ENCODE measurements at places on chromosomes 16 and 17. TPM values are rescaled to one million over a fixed set of nuclear protein-coding genes. Genes with fewer than 3 reads are reported as not detected.

GRCh38 chr17:59842901-59843652 is 49.7 kb downstream of the TUBD1 start:
- peak; percentile 81 for DNase-seq

GRCh38 chr17:43875476-43876147 is 28.6 kb downstream of the CD300LG start:
- DNase-seq, result no peak

- no peak for DNase-seq
Observed at GRCh38 chr16:82055728-82056549, 20.9 kb downstream of the HSD17B2 start.

The MT1M gene
- total RNA-seq, result not detected

GRCh38 chr16:965487-965886 is 5.3 kb downstream of the LMF1 start:
- no peak for DNase-seq

GRCh38 chr17:63516910-63517824 is 6.0 kb upstream of the KCNH6 start:
- DNase-seq, result peak; percentile 73

The TBC1D26 gene
- total RNA-seq, result 0.68 TPM

The CCL17 gene
- 2.9 TPM for total RNA-seq

DNA sequence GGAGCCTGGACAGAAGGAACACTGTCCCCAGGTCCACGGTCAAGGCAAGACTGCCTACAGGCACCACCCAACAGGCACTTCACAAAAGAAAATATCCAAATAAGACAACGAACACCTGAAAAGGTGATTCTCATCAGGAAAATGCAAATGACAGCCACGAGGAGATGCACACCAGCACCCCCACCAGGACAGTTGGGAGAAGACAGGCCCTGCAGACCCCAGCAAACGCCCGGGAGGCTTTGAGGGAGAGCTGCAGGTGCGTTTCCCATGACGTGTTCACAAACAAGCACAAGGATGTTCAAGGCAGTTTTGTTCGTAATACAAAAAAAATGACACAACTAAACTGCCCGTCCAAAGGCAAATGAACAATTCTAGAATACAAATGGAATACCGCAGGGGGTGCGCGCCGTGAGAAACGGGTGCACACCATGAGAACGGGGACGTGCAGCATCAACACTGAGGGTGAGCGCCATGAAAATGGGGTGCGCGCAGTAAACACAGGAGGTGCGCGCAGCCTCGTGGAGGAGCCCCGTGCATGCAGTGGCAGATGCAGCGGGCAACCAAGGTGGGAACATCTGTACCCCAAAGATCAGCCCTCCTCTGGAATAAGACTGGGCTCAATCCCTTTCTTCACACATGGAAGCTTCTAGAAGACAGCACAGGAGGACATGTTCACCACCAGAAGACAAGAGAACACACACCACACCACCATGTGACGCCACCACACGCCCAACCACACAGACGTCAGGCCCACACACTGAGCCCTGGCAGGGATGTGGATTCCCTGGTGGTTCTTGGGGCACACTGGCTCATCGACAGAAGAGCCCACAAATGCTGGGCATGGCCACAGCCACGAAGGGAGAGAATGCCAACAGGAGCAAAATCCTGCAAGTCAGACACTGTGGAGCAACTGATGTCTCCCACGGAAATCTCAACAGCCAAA is 91.2 kb downstream of the ZNF778 start:
- DNase-seq, result peak; percentile 64

The CASKIN1 gene
- total RNA-seq, result 7.2 TPM

The ATP5PD gene
- 183 TPM for total RNA-seq

The TPSB2 gene
- not detected for total RNA-seq

- no peak for DNase-seq
Observed at GRCh38 chr17:80724775-80725266, 180.2 kb downstream of the RPTOR start.

The ACSM2A gene
- not detected for total RNA-seq

The SLC12A3 gene
- not detected for total RNA-seq

The TEX14 gene
- 0.31 TPM for total RNA-seq

The CCL2 gene
- not detected for total RNA-seq

GRCh38 chr16:25256695-25257469 is 763 bp downstream of the ZKSCAN2 start:
- peak; percentile 32 for DNase-seq

The SLC2A4 gene
- 0.25 TPM for total RNA-seq

The SPNS2 gene
- 0.95 TPM for total RNA-seq

- DNase-seq, result no peak
Observed at GRCh38 chr17:79690466-79690865, 40.3 kb upstream of the ENPP7 start.

- DNase-seq, result no peak
Observed at GRCh38 chr16:48616571-48616970, 6.6 kb upstream of the N4BP1 start.

DNA sequence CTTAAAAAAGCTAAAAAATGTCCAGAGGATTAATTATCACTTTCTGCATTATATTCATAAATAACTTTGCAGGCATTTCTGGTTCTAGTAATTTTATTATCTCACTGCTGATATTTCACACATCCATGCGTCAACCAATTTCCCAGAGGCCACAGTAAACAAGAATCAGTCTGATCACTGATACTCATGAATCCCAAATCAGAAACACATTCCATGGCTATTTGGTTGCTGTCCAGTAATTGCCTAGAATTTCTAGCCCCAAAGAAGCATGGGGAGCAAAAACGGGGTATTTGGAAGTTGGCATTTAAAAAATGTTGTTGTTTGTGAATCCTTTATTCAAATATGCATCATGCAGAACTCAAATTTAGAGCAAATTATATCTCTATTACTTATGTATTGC is 244.8 kb downstream of the CDH8 start:
- DNase-seq, result no peak

The HOXB6 gene
- not detected for total RNA-seq

DNA sequence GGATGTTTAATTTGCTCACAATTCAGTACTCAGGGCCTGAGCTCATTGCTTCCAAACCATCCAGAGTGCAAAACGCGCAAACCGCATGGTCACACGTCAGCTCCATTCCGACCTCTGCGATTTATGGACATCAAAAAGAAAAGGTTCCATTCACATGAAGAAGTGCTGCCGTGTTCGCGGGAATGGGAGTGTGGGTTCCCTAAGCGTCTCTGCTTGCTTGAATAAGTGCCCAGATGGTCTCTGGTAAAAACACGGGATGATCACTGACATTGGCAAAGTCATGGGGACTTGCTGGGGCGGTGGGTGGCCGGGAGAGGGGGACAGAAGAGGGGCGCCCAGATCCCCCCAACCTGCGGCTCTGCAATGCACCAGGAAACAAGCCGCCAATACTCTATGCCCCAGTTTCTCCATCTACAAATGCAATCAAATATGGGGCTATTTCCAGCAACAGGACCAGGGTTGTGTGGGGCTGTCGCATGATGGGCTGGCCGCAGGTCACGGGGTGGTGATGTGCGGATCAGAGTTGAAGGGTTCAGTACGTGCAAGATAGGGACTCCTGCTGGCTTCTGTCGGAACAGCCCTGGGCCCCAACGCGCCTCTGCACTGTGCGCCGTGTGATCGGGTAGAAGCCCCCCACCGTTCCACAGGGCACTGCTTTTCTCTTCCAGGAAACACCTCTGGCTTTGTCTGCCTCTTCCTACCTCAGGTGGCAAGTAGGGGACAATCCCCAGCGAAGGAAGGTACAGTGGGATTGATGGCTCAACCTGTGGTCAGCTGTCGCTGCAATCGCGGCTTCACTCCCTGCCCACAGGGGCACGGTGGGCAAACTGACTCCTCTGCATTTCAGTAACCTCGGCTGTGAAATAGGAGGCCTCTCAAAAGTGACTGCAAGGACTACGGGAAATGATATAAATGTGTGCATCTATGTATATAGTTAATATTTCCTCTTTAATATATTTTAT is 11.2 kb downstream of the FOXF1 start:
- DNase-seq, result no peak

The WFDC1 gene
- not detected for total RNA-seq

The PNMT gene
- total RNA-seq, result not detected

DNA sequence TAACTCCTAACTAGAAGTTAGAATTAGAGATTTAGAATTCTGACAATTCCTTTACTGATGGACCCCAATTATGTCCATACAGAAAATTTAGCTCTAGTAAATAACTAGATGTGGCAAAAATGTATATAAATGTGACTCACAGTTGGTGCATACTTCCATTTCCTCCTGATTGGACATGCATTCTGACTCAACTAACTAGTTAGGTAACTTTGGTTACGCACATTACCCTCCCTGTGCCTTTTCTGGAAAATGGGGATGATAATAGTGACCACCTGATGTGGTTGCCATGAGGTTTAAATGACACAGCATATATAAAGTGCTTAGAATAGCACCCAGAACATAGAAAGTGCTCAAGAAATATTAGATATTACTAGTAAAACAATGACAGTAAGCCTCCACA is 550.0 kb upstream of the SALL1 start:
- DNase-seq, result no peak

The STH gene
- not detected for total RNA-seq

DNA sequence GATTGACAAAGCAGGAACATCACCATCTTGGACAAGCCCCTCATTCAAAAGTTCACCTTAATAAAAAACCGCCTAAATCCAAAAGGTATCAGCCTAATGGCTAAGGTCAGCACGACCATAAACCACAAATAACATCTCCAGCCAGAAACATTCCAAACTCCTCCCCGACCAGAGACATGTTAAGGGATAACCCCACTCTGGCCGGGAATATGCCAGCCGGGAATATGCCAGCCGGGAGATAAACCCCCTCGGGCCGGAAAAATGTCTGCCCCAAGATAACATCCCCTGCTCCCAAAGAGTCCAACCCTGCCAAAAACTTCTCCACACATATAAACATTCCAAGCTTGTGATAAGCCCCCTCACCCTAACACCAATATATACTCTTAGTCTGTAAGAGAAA is 1.4 kb downstream of the DHX33 start:
- DNase-seq, result no peak

The VKORC1 gene
- 68.5 TPM for total RNA-seq

The GPR142 gene
- not detected for total RNA-seq

DNA sequence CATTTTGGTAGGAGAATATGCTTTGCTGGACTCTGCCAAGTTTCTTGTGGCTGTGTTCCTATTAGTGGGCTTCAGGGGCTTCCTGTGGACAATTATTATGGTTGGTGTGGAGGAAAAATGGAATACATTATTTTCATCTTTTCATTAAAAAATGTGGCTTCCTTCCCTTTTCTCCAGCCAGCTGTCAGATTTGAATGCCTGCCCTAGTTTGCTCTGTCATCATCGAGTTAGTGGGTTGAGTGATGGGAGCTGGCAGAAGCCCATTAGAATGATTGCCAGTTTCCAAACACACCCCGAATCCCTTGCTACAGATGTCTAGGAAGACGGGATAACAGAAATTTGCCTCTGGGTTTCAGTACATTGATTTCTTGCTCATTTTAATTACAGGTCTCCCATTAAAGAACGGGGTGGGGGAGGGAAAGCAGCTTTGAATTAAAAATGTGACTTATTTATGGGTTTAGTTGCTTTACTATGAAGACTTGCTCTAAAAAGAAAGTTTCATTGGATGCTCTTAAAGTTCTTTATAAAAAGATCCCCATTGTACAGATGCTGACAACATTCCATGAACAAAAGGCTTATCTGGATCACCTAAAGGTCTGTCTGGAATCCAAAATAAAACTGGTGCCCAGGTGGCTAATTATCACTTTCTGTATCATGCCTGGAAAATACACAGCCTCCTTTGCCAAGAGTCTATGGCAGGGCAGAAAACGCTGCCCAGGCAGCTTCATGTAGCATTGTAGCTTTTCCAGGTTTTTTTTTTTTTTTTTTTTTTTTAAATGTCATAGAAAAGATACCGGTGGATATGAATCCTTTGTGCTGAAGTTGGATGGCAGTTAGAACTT is 103.6 kb downstream of the PRKCA start:
- no peak for DNase-seq

The HS3ST3A1 gene
- total RNA-seq, result 0.11 TPM

GRCh38 chr16:88941913-88942909 is 34.8 kb downstream of the CBFA2T3 start:
- DNase-seq, result peak; percentile 72

- no peak for DNase-seq
Observed at GRCh38 chr17:38796451-38797157, 2.8 kb downstream of the PIP4K2B start.

DNA sequence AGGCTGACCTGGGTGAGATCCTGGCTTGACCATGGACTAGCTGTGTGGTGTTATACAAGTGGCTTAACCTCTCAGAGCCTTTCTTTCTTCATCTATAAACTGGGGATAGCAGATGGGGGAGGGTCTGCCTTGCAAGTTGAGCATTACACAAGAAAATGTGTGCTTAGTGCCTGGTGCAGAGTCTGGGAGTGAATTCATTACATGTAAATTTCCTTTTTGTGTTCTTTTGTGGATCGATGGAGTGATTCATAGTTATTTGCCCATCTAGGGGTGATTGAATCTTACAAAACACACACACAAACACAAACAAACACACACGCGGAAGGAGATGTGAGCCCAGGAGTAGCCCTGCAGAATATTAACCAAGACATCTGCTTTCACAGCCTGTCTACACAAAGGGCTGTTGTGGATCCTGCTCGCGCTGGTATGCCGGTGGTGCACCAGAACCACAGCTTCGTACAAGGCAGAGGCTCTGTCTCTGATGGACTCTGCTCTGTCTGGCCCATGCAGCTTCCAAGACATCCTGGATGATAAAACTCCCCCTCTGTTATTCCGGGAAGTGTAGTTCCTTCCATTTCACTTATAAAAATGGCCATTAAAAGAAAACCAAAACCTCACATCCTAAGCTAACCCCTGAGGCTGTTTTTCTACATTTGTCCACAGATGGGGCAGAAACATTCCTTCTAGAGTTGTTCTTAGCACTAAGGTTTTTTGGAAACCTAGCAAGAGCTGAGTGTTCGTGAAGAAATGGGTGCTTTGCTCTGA is 86.1 kb downstream of the UTP18 start:
- DNase-seq, result no peak

DNA sequence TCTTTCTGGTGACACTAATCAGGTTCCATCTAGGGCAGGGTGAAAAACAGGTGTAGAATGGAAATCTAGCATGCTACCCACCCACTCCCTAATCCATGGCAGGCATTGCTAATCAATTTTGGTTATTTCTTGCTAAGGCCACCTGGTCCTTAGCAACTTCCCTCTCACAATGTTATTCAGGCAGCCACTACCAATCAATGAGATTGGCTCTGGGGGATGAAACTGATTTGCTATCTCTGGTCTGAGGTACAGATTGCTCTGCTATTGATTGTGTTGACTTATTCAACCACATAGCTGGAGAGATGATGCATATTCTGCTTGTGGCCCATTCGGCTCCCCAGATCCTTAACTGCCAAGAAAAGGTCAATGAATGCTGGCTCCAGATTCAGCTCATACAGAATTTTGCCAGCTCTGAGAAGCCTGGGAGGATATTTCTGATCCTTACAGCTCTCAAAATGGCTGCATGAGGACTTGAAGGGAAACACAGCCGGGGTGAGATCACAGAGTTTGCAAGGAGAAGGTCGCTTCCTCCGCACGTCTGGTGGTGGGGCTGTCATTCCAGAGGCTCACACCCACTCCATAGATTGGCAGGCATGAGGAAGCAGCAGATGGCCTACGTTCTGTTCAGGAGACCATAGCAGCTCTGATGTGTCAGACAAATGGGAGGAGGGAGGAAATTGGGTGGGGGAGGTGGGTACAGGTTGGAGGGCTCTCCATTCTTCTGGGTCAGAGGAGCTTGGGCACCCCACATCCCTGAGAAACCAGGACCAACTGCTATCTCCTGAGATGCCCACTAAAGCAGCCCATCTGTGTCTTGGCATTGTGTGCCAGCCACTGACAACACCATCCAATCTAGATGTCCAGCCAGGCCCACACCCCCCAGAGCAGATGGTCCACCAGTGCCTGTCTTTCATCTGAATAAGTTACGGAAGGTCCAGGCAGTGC is 22.3 kb downstream of the SEZ6 start:
- no peak for DNase-seq

Data from activated CD8-positive, alpha-beta T cell treated with anti-CD3 and anti-CD28 coated beads for 36 hours (primary cell).